AG04449 (cell line): ENCODE measurements at places on chromosomes 6 and 20.
A peak's percentile ranks its signal among the peaks of the same experiment; 100 is the strongest.

DNA sequence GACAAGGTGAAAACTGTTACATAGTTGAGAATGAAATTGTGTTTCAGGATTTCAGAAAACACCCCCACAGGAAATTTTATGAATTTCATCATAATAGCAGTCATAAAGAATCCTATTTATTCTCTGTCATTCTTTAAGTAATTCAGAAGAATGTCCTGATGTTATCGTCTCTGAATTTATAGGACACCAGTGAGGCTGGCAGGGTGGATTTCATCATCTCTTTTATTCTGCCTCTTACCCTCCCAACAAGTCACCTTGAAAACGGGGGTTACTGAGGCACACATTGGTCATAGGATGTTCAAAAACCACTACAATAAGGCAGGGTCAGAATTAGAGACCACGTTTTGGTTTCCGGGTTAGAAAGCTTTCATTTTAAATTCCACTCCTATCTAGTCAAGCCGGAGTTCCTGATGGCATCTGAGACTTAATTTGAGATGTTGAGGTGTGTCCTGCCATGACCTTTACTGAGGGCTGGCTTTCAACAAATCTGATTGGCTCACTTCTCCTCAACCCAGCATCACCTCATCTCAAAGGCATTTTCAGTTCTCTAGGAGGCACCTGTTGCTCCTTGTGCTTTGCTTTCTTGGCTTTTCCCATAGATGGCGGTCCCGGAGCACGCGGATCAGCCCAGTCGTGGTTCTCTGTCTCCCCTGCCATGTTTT is 230.6 kb upstream of the SUPT3H start:
- no peak for DNase-seq

GRCh38 chr6:158837684-158838625 is 18.8 kb upstream of the EZR start:
- no peak for DNase-seq

GRCh38 chr6:71250099-71250602 is 38.5 kb upstream of the OGFRL1 start:
- peak; percentile 37 for DNase-seq

GRCh38 chr6:126873351-126873750 is 245.1 kb upstream of the RSPO3 start:
- DNase-seq, result no peak

DNA sequence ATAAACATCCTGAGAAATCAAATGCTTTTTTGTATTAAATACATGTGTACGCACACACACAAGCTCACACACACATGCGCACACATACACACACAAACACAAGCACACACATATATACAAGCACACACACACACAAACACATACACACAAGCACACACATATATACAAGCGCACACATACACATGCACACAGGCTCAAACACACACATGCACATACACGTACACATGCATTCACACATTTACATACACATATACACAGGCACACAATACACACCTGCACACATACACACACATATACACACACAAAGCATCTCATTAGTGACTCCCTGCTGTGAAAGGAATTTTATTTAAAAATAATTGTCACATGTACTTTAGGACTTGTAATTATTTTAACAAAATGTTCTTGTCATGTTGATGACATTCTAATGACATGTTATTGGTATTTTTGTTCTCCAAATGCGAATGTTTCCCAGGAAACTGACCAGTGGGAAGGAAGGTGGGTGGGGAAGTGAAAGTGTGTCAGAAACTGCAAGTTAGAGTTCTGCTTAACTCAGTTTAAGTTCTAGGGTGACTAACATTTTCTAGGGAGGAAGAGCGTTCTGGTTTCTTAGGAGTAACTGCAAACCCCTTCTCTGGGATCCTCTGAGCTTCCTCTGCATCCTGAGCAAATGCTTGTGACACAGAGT is 113.9 kb upstream of the ZNF217 start:
- no peak for DNase-seq

DNA sequence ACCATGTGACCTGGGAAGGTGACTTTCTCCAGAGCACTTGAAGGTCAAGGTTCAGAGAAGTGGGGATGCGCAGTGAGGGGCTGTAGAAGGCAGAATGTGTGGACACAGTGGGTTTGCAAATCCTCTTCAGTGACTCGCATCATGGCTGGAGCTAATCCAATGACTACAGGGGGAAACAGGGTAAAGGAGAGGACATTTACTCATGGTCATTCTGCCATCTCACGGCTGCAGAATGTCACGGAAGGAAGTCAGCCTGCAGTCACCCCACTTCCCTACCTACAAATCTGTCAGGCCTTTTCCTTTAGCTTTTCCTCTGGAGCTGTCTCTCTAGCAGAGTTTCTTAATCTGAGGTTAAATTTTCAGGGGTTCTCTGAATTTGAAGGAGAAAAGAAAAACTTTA is 337.6 kb downstream of the CDC5L start:
- no peak for DNase-seq

- DNase-seq, result no peak
Measured at GRCh38 chr20:56954797-56955196, 311.6 kb downstream of the BMP7 start.

- no peak for DNase-seq
Measured at GRCh38 chr6:160457823-160458222, 109.6 kb downstream of the SLC22A3 start.

DNA sequence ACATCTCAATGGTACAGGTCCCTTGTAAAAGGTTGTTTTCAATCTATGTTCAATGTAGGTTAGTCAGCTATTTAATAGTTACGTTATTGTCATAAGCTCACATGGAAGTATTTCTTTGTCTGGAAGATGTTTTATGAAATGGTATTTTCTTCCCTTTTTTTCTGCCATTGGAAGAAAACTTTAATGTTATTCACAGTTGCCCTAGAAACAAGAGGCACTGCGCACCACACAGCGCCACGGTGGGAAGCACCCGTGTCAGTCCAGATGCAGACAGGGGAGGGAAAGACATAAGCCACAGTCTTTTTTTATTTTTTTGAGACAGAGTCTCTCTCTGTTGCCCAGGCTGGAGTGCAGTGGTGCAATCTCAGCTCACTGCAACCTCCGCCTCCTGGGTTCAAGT is 82.1 kb downstream of the GCNT2 start:
- DNase-seq, result no peak

GRCh38 chr6:138685257-138685656 is 88.3 kb upstream of the CCDC28A start:
- no peak for DNase-seq

- DNase-seq, result no peak
Measured at GRCh38 chr6:97347111-97347510, 64.1 kb upstream of the MMS22L start.

- no peak for DNase-seq
Measured at GRCh38 chr20:59976156-59976782, 18.0 kb downstream of the CDH26 start.

DNA sequence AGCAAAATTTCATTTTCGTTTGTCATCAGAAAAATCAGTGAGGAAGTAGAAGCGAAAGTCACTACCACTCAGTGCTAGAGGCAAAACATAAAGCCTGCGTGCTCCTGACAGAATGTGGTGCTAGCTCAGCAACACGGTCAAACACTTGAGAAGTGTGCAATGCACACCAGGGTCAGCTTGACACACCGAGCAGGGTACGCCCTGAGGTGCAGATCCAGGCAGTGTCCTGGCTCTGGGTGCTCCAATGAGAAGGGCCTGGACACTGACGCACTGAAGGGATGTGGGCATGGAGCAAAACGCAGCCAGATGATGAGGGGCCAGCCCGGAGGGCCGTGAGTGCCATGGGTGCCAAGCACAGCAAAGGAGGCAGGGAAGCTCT is 5.9 kb downstream of the RNASET2 start:
- DNase-seq, result no peak

GRCh38 chr6:45558858-45559257 is 181.1 kb upstream of the SUPT3H start:
- DNase-seq, result no peak

- no peak for DNase-seq
Measured at GRCh38 chr6:7939184-7939863, 28.7 kb upstream of the TXNDC5 start.

- no peak for DNase-seq
Measured at GRCh38 chr6:134667111-134667510, 282.8 kb downstream of the ALDH8A1 start.

- DNase-seq, result no peak
Measured at GRCh38 chr6:42629845-42630244, 66.0 kb downstream of the UBR2 start.
